Upper lobe of left lung (tissue), 6 donors: ENCODE measurements at places on chromosomes 1 and 21. TPM values are rescaled to one million over a fixed set of nuclear protein-coding genes. Genes with fewer than 3 reads are reported as not detected.

The DNAJC28 gene
- 1.6 TPM for total RNA-seq

The RNU1-1 gene
- 2,720 TPM for total RNA-seq

The TPTE gene
- total RNA-seq, result not detected

The SPATA46 gene
- total RNA-seq, result not detected

The NIT1 gene
- total RNA-seq, result 28.3 TPM

The USH2A gene
- total RNA-seq, result not detected

The TEX38 gene
- not detected for total RNA-seq

The NUP133 gene
- total RNA-seq, result 23.1 TPM

The TRNP1 gene
- total RNA-seq, result 29.3 TPM

The NFIA gene
- total RNA-seq, result 94.3 TPM

The KCNE2 gene
- not detected for total RNA-seq

The LRRIQ3 gene
- 0.30 TPM for total RNA-seq

The VAV3 gene
- total RNA-seq, result 5.9 TPM

The LRRC39 gene
- 7.2 TPM for total RNA-seq

The GJB5 gene
- not detected for total RNA-seq

The PGBD5 gene
- total RNA-seq, result 4.7 TPM

The SELENBP1 gene
- 396 TPM for total RNA-seq

The OR2T33 gene
- total RNA-seq, result not detected

The FAM151A gene
- total RNA-seq, result not detected

The CATSPERE gene
- 0.91 TPM for total RNA-seq

The ATAD3B gene
- 120 TPM for total RNA-seq

The PLEKHA6 gene
- total RNA-seq, result 4.2 TPM

The NUCKS1 gene
- 182 TPM for total RNA-seq

The OR2T35 gene
- not detected for total RNA-seq

The NAV1 gene
- 41.0 TPM for total RNA-seq

The GLUL gene
- 1,831 TPM for total RNA-seq

The OR2L8 gene
- not detected for total RNA-seq

The LIN28A gene
- 1.4 TPM for total RNA-seq

The L1TD1 gene
- total RNA-seq, result 0.49 TPM

The PDZK1 gene
- not detected for total RNA-seq

The DISC1 gene
- total RNA-seq, result 16.8 TPM

The MAP3K21 gene
- total RNA-seq, result 6.0 TPM

The B3GALT2 gene
- total RNA-seq, result 3.3 TPM

The OR2L3 gene
- not detected for total RNA-seq

The LCE5A gene
- total RNA-seq, result not detected

The TEX50 gene
- not detected for total RNA-seq

The GOLT1A gene
- total RNA-seq, result 7.5 TPM

The AQP10 gene
- 1.0 TPM for total RNA-seq

The GCSAML gene
- 3.0 TPM for total RNA-seq

The APCS gene
- total RNA-seq, result not detected

The KRTAP20-1 gene
- not detected for total RNA-seq

The FCRL3 gene
- total RNA-seq, result 1.1 TPM

The RBM11 gene
- 1.8 TPM for total RNA-seq

The BEND5 gene
- total RNA-seq, result 3.7 TPM

The BMP8B gene
- total RNA-seq, result 5.2 TPM

The TMEM269 gene
- 2.1 TPM for total RNA-seq

The C1orf216 gene
- total RNA-seq, result 15.9 TPM

The KCNK2 gene
- total RNA-seq, result not detected

The TFF3 gene
- 19.9 TPM for total RNA-seq

The LENEP gene
- not detected for total RNA-seq

The TSACC gene
- total RNA-seq, result not detected

The OBSCN gene
- total RNA-seq, result 28.7 TPM

The NTMT2 gene
- total RNA-seq, result not detected
